Cardiac septum (tissue), 1 donor: ENCODE measurements at places on chromosomes 11 and 22. TPM values are rescaled to one million over a fixed set of nuclear protein-coding genes. Genes with fewer than 3 reads are reported as not detected.
A peak's percentile ranks its signal among the peaks of the same experiment; 100 is the strongest.

DNA sequence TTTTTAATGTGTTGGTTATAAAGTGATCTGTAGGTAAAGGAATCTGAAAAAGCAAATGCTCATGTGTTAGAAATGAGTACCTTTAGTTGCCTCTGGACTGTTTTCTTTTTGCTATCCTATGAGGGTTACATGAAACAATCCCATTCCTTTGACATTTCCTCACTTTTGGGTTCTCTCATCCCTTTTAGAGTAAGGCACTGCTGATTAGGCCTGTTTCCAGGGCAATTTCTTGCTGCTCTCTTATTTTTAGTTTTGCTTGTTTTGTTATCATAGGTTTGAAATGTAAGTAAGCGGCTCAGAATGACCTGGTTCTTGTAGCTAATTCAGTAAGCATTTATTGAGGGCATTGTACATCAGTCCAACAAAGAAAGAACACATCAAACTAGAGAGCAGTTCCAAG is 138.9 kb downstream of the DDX10 start:
- DNase-seq: no peak

- DNase-seq: no peak
Measured at GRCh38 chr11:57562596-57562995, 4.9 kb downstream of the UBE2L6 start.

TSPAN18 gene
- 153 TPM for total RNA-seq

GRCh38 chr11:78332174-78332866 is 85.3 kb downstream of the GAB2 start:
- no peak for DNase-seq

- DNase-seq: peak; percentile 22
Measured at GRCh38 chr11:60767388-60767811, 10.7 kb downstream of the MS4A15 start.

- no peak for DNase-seq
Measured at GRCh38 chr11:110086892-110087309, 6.3 kb upstream of the ZC3H12C start.

DNA sequence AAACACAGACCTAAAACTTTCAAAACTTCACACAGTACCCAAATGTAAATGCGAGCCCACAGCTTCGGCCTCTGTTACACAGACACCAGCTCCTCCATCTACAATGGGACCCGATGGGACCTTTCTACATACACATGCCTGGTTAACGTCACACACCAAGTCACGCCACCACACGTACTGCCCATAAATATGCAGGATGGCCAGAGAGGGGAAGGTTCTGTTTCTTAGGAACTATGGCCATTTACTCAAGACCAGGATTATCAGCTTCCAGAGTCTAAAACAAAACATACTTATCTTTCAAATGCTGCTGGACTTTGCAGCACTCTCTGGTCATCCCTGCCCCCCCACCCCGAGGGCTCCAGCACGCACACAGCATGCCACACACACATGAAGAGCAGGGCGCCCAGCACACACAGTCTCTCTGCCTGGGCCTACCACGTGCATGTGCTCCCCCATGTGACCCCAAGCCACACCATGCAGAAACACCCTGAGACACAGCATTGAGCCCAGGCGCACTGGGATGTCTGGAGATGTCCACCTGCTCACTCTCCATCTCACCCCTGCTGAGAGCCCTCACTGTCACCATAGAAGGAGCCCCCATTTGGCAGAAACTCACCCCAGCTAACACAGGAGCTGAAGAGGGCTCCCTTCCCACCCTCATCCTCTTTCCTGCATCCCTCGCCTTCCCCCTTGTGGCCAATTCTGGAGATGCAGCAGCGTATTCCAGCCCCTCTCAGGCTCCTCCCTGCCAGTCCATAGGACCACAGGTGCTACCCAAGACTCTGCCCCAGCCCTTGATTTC is 61.8 kb downstream of the SLC22A12 start:
- DNase-seq: peak; percentile 87
